ENCODE measurements at places on chromosomes 6 and 20. TPM values are rescaled to one million over a fixed set of nuclear protein-coding genes. Genes with fewer than 3 reads are reported as not detected.

DNA sequence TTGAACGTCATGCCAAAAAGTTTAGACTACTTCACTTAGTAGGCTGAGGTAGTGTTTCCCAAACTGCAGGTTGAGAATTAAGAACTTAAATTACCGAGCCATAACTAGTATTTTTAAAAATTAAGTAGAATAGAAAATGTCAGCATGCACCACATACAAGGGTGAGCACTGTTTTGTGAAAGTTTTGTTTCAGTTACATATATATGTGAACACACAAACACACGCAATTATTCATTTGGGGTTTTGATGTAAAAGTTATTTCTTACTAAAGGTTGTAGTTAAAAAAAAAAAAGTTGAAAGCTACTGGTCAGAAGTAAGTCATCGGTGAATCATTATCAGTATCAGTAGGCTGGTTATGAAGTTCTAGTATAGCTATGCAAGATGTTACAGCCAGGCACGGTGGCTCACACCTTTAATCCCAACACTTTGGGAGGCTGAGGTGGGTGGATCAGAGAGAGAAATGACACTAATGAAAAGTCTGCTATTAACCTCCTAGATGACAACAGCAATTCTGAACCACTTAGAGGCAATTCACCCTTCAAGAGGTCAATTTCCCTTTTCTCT, 24.1 kb downstream of the FASTKD5 start:
- no peaks in the 10 kb centered on the region for H3K36me3 ChIP-seq
- no peaks in the 10 kb centered on the region for H3K4me1 ChIP-seq

GRCh38 chr6:68760941-68761676, 126.0 kb downstream of the ADGRB3 start:
- no peak for DNase-seq
- no peaks in the 10 kb centered on the region for H3K36me3 ChIP-seq
- H3K27ac ChIP-seq: no peak overlapping the region
- no peaks in the 10 kb centered on the region for H3K4me1 ChIP-seq
- H3K27me3 ChIP-seq: peaks cover 48% of the 10 kb centered on the region
- no peak overlapping the region for H3K4me3 ChIP-seq

DNA sequence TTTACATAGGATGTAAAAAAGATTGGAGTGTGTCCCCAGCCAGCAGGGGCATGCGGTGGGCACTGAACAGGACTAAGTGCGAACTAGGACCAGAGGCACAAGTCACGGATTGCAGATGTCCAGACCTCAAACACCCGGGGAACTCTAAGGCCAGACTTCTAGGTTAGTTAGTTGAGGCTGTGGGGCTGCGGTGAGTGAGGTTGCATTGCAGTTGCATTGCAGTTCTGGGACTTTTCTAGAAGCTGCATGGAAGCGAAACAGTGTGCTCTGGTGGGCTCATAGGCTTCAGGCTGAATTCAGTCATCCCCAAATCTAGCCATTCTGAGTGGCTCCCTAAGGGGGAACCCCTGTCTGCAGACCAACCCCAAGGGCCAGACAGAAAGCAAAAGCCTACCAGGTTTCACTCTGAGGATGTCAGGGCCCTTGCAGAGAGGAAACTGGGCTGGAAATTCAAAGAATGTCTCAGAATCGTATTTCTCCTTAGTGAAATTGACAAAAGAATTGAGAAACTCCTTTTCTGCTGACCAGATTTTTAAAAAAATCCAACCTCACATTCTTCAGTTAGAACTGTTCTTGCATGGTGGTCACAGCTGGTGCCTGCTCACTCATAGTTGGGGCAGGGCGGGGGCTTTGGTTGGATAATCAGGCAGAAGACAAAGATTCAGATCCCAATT, 182.8 kb downstream of the ZDHHC14 start:
- no peaks in the 10 kb centered on the region for H3K36me3 ChIP-seq
- no peaks in the 10 kb centered on the region for H3K4me1 ChIP-seq
- DNase-seq: no peak
- H3K27me3 ChIP-seq: no peaks in the 10 kb centered on the region

The WFDC2 gene
- not detected for total RNA-seq

The CCN5 gene
- total RNA-seq: 0.93 TPM

DNA sequence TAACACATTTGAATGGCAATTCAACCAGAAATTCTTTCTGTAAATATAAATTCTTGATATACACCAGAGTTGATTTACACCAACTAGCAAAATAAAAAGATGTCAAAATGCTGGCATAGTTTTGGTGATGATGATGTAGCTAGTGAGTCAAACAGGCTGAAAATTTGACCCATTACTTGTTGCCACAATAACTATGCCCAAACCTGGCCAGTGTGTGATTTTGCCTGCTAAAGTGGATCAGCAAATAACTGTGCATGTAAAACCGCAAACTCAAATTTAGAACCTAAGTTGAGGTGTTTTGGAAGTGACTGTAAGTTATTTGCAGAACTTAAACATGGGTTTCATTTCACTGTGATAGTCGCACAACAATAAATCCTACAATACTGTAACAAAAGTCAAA, 125.9 kb downstream of the KIF6 start:
- no peaks in the 10 kb centered on the region for H3K4me1 ChIP-seq
- no peaks in the 10 kb centered on the region for H3K36me3 ChIP-seq
- H3K27ac ChIP-seq: no peak overlapping the region
- no peak overlapping the region for H3K4me3 ChIP-seq

GRCh38 chr20:61803416-61803914, 262.2 kb downstream of the TAF4 start:
- no peak overlapping the region for H3K4me3 ChIP-seq
- no peak overlapping the region for H3K27ac ChIP-seq
- H3K36me3 ChIP-seq: no peaks in the 10 kb centered on the region
- no peaks in the 10 kb centered on the region for H3K27me3 ChIP-seq

DNA sequence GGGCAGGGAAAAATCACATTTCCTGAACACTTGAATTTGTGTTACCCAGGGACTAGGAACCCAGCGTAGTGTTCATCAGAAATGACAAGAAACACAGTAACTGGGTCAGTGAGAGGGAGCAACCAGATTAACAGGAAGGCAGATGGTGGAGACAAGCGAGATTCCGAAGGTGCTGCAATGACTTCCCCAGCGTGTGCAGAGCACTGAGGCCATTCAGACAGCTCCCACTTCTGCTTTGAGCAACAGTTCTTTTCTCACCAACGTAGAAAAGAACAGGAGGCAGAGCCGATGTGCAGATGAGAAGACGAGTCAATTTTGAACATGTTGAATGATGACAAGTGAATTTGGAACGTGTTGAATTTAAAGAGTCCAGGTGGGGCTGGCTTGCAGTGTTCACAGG, 63.1 kb upstream of the IFNGR1 start:
- no peak for DNase-seq

- H3K4me3 ChIP-seq: no peak overlapping the region
- peak; percentile 70 for DNase-seq
- H3K4me1 ChIP-seq: peaks cover 4% of the 10 kb centered on the region
- H3K36me3 ChIP-seq: no peaks in the 10 kb centered on the region
- no peak overlapping the region for H3K27ac ChIP-seq
- no peaks in the 10 kb centered on the region for H3K27me3 ChIP-seq
Measured at GRCh38 chr6:55617272-55617671, 38.3 kb upstream of the HMGCLL1 start.

DNA sequence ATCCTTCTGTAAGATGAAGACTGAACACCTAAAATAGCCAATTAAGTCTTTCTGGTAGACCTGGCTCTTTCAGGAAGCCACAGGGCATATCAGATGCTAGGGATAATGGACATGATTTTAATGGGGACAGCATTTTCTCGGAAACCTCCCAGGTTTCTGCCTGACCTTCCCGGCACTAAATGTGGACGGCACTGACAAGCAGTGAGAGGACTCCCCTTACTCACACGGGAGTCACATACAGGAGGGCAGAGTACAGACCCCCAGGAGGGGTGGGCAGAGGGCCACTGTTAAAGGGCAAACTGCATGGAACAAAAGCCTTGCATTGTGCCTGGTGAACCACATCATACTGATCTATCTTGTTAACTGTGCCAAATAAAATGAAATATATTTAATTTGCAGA, 19.9 kb downstream of the PSMG4 start:
- H3K36me3 ChIP-seq: peaks cover 30% of the 10 kb centered on the region
- H3K4me1 ChIP-seq: peaks cover 11% of the 10 kb centered on the region
- DNase-seq: no peak

The HSPA12B gene
- total RNA-seq: not detected

The FAM184A gene
- total RNA-seq: 2.2 TPM
